GM12864 (cell line): ENCODE measurements at places on chromosomes 7 and 10.

GRCh38 chr10:61606959-61607907, 55.5 kb upstream of the CABCOCO1 start:
- DNase-seq: no peak

- no peak for DNase-seq
Observed at GRCh38 chr7:45350896-45351295, 193.3 kb downstream of the RAMP3 start.

GRCh38 chr7:70649323-70649722, 482.6 kb upstream of the GALNT17 start:
- DNase-seq: no peak

DNA sequence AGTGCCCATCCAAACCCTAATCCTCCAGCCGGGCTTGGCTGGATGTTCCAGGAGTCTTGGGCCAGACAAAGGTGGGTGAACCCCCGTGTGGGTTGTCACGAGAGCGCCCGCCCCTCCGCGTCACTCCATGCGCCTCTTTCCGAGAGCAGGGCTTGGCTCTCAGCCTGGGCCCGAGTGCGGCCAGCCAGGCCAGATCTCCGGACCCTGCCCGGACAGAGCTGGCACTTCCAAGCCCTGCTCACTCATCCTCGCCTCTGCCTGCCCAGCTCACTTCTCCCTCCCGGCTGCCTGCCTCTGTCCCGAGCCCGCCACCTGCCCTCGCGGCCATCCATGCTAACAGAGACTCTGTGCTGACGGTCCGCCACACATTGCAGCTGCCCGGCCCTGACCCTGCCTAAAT, 34.6 kb downstream of the AGAP3 start:
- DNase-seq: no peak

- DNase-seq: no peak
Observed at GRCh38 chr7:27139334-27140125, 4.0 kb downstream of the HOXA5 start.

GRCh38 chr7:151126491-151127137, 40.3 kb downstream of the AGAP3 start:
- DNase-seq: no peak

DNA sequence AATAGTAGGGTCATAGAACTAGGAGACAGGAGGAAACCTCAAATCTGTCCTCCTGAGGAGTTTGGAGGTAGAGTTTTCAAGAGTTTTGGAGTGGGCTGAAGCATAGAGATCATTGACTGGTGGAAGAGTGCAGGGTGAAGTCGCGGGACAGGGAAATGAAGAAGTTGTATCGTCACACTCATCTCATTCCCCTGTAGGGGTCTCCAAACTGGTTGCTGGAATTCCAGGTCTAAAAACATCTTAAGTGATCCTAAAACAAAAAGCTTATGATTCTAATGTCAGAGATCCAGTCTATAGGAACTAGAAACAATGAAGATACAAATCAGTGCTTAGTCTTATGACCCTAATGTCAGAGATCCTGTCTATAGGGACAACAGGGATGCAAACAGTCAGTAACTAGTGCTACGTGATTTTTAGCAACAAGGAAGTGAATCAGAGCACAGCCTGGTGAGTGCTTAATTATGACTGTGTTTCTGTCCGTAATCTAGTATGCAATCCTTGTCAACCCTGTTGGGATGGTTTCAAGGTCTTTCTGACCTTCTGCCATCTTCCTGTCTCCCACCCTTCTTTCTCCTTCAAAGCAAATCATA, 139.4 kb downstream of the SKIDA1 start:
- DNase-seq: no peak

DNA sequence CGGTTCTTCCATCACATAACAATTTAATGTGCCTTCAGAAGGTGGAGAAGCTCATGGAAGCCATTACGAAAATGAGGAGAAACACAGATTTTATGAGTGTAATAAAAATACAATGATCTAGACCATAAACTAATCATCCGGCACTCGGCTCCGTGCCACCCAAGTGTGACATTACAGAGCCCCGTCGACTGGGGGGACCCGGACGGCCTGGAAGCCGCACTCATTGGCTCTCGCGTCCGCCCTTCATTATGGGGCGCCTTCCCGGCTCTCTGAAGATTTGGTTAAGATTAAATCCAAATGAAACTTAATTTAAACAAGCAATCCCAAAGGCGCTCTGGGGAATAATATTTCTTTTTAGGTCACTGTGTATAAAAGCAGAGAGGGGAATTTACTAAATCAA, 242.6 kb downstream of the DNAJB6 start:
- no peak for DNase-seq

GRCh38 chr10:84095811-84096497, 43.4 kb upstream of the GHITM start:
- no peak for DNase-seq

DNA sequence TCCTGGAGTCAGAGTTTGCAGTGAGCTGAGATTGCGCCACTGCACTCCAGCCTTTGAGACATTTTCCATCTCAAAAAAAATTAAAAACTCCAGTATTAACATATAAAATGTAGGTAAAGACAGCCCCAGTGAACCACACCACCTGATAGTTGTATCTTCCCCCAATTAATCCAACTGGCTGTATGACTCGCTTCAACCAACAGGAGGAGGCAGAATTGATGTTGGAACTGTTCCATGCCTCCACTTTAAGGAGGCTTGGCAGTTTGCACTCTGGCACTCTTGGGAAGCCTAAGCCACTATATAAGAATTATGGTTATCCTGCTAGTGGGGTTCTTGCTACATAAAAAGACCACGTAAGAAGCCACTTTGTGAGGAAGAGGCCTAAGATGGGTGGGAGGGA, 72.7 kb downstream of the STK17A start:
- no peak for DNase-seq

DNA sequence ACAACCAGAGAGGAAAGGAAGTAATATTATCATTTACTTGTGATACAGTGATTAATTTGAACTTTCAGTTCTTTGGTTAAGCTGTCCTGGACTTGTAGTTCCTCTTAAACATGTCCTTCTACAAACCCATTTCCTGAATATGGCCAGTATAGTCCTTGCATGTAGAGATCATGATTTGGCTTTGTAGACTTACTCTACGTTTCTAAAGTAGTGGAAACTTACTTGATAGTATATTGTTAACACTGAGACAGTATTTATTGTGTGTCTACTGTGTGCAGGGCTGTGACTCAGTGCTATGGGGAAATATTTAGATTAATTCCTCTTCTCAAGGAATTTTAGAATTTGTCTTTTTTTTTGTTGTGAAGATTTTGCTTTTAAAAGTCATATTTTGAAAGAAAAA, 109.5 kb downstream of the NRF1 start:
- no peak for DNase-seq

DNA sequence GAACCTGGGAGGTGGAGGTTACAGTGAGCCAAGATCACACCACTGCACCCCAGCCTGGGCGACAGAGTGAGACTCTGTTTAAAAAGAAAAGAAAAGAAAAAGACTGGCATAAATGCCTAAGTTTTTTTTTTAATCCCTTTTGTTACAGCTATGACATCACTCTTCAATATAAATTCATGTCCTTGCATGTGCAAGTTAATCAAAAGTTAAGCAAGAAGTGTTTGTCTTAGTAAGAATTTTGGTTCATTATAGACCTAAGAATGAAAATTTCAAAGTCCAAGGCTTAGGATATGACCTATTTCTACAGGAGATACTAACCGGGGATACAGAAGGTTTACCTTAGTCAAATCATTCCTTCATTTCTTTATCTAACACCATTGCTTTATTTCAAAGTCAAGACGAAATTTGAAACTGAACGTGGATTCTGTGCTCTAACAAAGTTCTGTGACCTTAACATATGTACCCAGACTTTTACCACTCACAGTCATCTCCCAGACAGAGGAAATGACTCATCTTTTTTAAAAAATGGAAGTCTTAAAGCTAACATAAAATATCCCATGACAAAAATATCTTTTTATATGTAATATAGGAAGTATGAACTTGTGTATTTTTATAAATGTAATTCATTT, 29.3 kb upstream of the ITGB8 start:
- DNase-seq: no peak

DNA sequence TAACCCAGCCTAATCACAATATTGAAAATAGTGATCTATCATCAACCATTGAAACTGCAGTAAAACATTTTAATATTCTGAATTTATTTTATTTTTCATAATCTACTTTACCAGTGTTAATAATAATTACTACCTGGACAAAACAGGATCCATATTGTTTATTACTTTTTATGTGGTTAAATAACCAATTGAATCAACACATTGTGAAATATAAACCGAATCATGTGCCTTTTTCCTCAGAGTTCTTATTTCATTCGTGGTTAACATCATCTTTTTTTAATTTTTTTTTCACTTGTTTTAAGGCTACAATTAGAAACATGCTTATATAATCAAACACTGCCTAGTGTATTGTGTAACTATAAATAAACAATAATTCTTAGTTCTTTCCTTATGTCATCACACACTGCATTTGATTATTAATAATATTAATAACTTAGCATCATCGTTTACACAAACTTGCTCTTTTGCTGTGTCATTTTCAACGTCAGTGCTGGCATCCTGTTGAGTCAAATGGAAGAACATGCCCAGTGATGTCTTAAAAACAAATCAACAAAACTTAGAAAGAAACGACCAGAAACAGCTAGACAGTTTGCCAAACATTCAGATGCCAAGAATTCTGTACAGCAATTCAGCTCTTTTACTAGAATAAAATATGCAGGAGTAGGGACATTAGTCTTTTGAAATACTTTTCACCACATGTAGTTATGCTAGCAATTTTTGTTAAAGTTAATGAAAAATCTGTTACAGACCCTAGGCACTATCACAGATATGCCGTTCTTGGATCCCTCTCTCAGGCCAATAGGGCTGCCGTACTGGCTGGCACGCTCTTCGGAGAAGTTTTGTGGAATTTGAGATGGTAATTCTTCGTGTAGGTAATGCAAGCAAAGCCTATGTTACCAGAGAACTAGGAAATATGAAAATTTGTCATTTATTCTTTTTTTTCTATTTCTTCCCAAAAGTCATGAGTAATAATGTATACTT, 330.4 kb upstream of the SEMA3A start:
- no peak for DNase-seq

GRCh38 chr7:85781606-85782005, 594.8 kb upstream of the SEMA3D start:
- no peak for DNase-seq

GRCh38 chr10:9621216-9621615, 1396.5 kb upstream of the CELF2 start:
- DNase-seq: no peak

DNA sequence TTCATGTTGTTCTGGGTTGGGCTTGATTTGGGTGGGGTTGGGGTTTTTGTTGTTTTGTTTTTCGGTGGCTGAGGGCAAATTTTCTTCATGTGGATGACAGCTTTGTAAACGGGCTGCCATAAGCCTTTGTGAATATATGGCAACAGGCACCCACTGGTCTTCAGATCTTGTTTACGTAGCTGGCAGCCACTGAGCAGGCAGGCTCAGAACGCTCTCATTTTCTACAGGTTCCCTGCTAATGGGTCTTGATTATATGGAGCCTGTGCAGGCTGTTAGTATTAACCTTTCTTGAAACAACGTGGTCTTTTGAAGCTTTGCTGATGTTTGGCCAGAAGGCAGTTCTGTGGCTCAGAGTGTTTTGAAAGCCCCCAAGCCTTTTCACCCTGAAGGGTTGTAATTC, 199.7 kb downstream of the TNS3 start:
- no peak for DNase-seq

DNA sequence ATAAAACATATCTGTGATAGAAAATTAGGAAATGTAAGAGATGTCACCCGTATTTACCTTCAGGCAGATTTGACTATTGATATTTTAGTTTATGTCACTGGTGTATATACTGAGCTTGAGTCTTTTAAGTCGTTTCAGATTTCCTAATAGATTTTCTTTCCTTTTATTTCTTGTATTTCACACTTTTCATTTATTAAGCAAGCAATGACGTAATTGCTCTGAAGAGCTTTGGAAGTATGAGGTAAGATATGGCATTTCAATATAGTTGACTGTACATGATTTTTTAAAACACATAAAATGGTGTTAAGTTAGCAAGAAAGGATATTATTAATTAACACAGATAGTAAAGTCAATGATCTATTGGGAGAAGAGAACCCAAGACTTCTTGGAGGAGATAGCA, 652.6 kb downstream of the SORCS1 start:
- no peak for DNase-seq

- DNase-seq: no peak
Observed at GRCh38 chr7:75961218-75961617, 33.2 kb downstream of the TMEM120A start.

DNA sequence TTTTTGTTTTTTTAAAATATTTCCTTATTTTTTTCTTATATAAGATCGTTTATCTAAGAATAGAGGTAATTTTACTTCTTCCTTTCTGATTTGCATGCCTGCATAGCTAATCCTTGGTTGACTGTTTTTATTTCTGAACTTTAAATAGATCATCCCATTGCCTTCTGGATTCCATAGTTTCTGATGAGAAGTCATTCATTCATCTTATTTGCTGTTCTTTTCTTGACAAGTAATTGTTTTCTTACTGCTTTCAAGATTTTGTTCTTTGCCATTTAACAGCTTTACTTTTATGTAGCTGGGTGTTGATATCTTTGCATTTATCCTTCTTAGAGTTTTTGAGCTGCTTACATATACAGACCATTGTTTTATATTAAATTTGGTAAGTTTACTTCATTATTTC, 437.9 kb downstream of the SDK1 start:
- no peak for DNase-seq

DNA sequence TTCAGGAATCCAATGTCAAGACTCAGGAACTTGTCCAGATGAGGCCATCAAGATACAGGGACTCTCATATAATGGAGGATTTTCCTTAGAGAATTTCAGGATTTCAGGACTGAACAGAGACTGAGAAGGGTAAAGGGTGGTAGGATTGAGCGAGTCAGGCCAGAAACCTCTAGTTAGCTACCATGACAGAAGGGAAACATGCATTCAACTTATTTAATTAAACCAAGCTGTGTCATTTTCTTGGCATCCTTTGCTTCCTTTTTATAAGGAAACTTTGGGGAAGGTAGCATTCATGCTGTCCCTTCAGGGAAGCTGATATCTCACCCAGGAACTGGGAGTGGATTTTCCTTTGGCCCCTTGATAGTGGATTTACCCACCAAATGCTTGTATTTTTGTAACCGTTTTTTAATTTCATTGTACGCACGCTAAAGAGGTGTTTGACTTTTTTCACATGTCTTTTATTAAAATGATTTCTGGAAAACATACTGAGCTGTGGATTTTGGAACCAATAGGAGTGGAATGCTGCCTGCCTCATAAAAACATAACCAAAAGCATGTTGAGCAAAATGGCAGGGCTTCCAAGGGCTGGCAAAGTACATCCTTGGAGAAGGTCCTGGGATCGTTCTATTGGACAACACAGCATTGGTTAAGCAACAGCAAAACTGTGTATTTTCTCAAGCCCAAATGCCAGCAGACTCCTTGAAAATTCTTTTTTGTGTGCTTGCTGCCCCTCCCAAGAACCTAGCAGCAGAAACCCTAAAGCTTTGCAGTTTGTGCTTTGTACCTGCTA, 104.5 kb downstream of the CXCL12 start:
- DNase-seq: no peak

DNA sequence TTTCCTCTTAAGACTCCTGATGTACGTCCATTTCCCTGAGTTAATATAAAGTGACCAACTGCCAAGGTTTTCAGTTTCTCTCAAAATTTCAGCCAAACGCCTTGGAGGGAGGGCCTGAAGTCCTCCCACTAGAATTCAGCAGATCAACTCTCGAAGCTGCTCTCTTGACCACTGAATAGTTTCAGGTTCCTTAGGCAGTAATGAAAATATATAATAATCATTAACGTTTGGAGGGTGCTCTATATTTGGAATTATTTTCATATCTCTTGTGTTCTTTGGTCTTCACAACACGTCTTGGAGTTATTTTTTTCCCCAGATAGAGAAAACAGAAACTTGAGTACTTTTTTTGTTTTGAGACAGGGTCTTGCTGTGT, 123.6 kb upstream of the SFMBT2 start:
- DNase-seq: no peak
